ENCODE measurements at places on chromosomes 5 and 9. TPM values are rescaled to one million over a fixed set of nuclear protein-coding genes. Genes with fewer than 3 reads are reported as not detected.

The PDZD2 gene
- 7.5 TPM for total RNA-seq

The C9orf50 gene
- total RNA-seq: 0.11 TPM

The SPATA9 gene
- not detected for total RNA-seq

The DMRT3 gene
- total RNA-seq: not detected

The ADGRD2 gene
- total RNA-seq: 1.6 TPM

GRCh38 chr5:305459-305858 lies 16.1 kb upstream of the AHRR start:
- peaks cover 47% of the 10 kb centered on the region for H3K4me1 ChIP-seq
- H3K27ac ChIP-seq: no peak overlapping the region
- H3K27me3 ChIP-seq: no peaks in the 10 kb centered on the region
- peaks cover 6% of the 10 kb centered on the region for H3K36me3 ChIP-seq
- DNase-seq: no peak

DNA sequence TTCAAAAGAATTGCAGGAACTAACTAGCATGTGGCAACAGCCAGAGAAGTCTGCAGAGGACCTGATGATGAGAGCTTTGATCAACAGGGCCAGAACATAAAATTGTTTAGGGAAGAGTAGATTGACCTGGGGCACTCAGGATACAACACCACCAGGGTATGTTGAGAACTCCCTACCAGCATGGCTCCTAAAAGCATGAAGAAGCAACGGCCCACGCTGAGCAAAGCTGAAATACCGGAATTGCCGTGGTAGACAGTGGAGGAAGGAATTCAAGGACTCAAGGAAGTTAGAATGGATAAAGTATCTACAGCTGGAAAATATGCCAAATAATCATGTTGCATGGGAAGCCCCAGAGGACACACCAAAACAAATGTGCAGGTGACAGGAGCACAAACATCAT lies 31.6 kb downstream of the DROSHA start:
- peaks cover 78% of the 10 kb centered on the region for H3K36me3 ChIP-seq
- no peak overlapping the region for H3K4me3 ChIP-seq
- H3K27me3 ChIP-seq: no peaks in the 10 kb centered on the region
- H3K4me1 ChIP-seq: no peaks in the 10 kb centered on the region

GRCh38 chr9:126403397-126403796 lies 76.8 kb downstream of the MVB12B start:
- no peak for DNase-seq
- no peak overlapping the region for H3K27ac ChIP-seq

GRCh38 chr9:136264031-136264430 lies 18.4 kb upstream of the QSOX2 start:
- H3K27ac ChIP-seq: no peak overlapping the region
- peaks cover 15% of the 10 kb centered on the region for H3K4me1 ChIP-seq
- no peak for DNase-seq
- no peaks in the 10 kb centered on the region for H3K36me3 ChIP-seq
- H3K27me3 ChIP-seq: no peaks in the 10 kb centered on the region

DNA sequence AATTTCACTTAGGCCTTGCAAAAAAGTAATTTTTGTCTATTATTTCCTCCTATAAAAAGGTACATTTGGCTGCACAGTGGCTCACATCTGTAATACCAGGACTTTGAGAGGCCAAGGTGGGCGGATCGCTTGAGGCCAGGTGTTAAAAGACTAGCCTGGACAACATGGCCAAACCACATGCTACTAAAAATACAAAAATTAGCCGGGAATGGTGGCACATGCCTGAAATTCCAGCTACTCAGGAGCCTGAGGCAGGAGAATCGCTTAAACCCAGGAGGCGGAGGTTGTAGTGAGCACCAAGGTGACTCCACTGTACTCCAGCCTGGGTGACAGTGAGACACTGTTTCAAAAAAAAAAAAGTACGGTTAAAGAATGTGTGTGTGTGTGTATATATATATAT lies 15.7 kb downstream of the NUP155 start:
- no peak overlapping the region for H3K4me3 ChIP-seq
- no peak for DNase-seq
- no peaks in the 10 kb centered on the region for H3K27me3 ChIP-seq
- H3K27ac ChIP-seq: no peak overlapping the region
- peaks cover 36% of the 10 kb centered on the region for H3K36me3 ChIP-seq

DNA sequence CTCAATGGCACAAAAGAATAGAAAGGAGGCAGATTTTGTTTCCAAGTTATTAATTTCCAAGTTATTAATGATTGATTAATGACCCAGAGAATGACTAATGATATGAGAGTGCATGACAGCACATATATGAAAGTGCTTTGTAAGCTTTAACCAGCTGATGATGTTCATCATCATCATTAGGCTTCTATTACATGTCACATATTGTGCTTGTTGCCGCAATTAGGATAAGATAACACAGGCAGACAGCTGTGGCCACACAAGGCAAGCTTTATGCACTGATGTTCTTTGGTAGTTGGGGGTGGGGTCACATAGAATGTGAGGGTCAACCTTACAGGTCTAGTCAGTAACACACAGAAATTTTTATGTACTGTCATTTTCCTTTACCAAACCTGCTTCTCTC lies 219.7 kb downstream of the TRPM3 start:
- H3K27me3 ChIP-seq: no peaks in the 10 kb centered on the region
- no peak for DNase-seq
- no peak overlapping the region for H3K27ac ChIP-seq
- H3K4me1 ChIP-seq: peaks cover 14% of the 10 kb centered on the region
- no peaks in the 10 kb centered on the region for H3K36me3 ChIP-seq
- H3K4me3 ChIP-seq: no peak overlapping the region

GRCh38 chr9:87667164-87667738 lies 58.7 kb upstream of the CTSL start:
- H3K4me3 ChIP-seq: no peak overlapping the region
- DNase-seq: peak; percentile 41
- H3K36me3 ChIP-seq: peaks cover 76% of the 10 kb centered on the region
- H3K27me3 ChIP-seq: no peaks in the 10 kb centered on the region

GRCh38 chr5:58921159-58921558 lies 338.3 kb downstream of the RAB3C start:
- DNase-seq: no peak
- H3K4me3 ChIP-seq: no peak overlapping the region
- H3K27ac ChIP-seq: no peak overlapping the region
- peaks cover 68% of the 10 kb centered on the region for H3K4me1 ChIP-seq
- no peaks in the 10 kb centered on the region for H3K36me3 ChIP-seq

DNA sequence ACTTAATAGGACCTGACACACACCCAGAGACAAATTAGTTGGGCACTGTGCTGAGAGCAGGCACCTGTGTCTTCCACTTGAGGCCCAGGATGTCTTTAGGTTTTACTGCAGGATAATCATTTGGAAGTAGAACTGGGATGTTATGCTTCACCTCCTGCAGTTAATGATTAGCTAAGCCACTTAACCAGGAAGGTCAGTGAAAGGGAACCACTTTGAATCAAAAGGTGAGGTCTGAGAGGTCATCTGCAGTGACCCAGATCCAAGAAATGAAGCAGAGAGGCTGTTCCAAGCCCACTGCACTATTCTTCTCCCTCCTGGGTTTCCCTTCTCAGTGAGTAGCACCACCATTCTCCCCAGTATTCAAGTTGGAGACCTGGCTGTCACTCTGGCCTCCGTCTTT lies 110.5 kb downstream of the SNX18 start:
- H3K36me3 ChIP-seq: peaks cover 2% of the 10 kb centered on the region

DNA sequence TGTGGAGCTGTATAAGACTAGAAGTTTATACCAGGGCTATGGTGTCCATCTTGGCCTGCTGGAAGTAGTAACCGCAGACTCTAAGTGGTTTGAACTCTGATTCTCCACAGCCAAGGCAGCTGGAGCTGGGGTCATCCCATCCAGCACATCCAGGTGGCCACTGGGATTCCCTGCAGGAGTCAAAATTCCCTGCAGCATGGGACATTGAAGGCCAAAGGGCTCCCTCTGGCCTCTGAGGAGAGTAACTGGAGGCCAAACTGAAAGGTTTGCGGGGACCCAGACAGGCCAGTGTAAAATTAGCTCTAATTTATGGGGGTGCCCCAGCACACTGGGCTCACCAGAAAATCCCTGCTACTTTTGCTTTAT lies 12.2 kb upstream of the PRXL2C start:
- H3K27me3 ChIP-seq: peaks cover 2% of the 10 kb centered on the region
- no peaks in the 10 kb centered on the region for H3K4me1 ChIP-seq
- no peak overlapping the region for H3K27ac ChIP-seq
- peaks cover 3% of the 10 kb centered on the region for H3K36me3 ChIP-seq
- no peak overlapping the region for H3K4me3 ChIP-seq

DNA sequence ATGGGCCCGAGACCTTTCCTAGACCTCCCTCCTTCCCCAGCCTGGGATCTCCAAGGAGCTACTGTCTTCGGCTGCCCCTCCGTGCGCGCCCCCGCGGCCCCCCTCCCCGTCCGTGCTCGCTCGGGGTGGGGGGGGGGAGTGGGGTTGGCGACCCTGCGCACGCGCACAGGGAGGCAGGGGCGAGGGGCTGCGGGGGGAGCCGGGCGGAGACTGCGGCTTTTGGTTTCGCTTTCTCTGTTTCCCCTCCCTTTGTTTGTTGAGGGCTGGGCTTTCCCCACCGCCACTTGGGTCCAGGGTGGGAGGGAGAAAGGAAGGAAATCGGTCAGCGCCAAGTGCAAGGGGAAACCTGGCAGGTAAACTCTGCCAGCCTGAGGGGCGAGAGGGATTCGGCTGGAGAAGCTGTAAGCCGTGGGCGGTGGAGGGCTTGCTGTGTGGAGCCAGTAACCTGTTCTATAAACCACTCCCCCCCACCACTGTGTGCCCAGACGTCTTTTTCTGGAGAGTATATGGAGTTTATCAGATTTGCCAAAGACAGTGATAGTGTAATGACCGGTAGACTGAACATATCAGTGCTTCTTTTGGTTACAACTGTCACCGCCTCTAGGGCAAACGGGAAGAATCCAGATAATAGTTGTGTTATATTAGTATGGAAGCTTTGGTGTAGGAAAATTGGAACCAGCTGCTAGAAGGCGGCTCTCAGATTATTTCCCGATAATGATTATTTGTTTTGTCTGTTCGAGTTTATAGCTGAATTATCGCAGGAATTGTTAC lies 684 bp downstream of the DNAJA1 start:
- no peaks in the 10 kb centered on the region for H3K27me3 ChIP-seq
- H3K36me3 ChIP-seq: peaks cover 52% of the 10 kb centered on the region
- peak; percentile 82 for DNase-seq
- peak overlapping the region; percentile 84 for H3K27ac ChIP-seq
- H3K4me3 ChIP-seq: peak overlapping the region; percentile 93
- H3K4me1 ChIP-seq: peaks cover 25% of the 10 kb centered on the region

All from WTC11 (cell line).